Activated CD4-positive, alpha-beta memory T cell treated with anti-CD3 and anti-CD28 coated beads for 36 hours (primary cell): ENCODE measurements at places on chromosomes 1 and 21. TPM values are rescaled to one million over a fixed set of nuclear protein-coding genes. Genes with fewer than 3 reads are reported as not detected.

SPRR2E gene
- total RNA-seq: not detected

OR2L8 gene
- not detected for total RNA-seq

KCNA10 gene
- total RNA-seq: not detected

ZNF593OS gene
- not detected for total RNA-seq

BSND gene
- total RNA-seq: not detected

PPFIA4 gene
- 16.7 TPM for total RNA-seq

RBBP5 gene
- total RNA-seq: 23.5 TPM

NID1 gene
- total RNA-seq: 0.05 TPM

DNA sequence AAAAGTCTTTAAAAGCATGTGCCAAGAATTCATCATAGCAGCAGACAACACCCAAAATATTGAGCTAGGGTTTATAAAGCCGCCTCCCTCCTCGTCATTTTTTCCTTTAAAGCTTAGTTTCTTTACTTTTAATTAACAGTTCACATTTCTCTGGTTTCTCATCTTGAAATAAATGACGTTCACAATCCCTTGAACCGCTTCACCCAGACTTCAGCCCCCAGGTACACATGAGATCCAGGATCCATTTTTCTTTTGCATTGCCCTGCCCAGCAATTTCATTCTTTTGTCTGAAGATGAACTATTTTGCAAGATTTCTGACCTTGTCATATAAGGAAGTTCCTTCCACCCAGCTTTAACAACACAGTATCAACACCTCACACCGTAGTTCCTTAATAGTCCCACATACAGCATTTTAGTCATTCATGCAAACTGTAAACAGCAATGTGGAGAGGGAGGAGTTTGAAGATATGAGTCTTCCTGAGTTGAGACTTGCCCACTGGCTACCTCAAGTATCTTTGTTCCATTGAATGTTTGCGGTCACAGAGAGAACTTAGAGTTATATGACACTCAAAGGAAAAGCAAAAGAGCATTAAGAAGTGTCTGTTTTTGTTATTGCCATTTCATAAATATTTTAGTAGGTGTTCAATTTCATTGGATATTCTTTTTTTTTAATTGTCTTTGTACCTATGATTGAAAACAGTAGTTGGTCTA is 35.3 kb upstream of the CACYBP start:
- DNase-seq: peak; percentile 30
- H3K36me3 ChIP-seq: peaks cover 3% of the 10 kb centered on the region
- peak overlapping the region; percentile 92 for H3K27ac ChIP-seq
- peak overlapping the region; percentile 66 for H3K4me3 ChIP-seq
- H3K4me1 ChIP-seq: peaks cover 57% of the 10 kb centered on the region

DNA sequence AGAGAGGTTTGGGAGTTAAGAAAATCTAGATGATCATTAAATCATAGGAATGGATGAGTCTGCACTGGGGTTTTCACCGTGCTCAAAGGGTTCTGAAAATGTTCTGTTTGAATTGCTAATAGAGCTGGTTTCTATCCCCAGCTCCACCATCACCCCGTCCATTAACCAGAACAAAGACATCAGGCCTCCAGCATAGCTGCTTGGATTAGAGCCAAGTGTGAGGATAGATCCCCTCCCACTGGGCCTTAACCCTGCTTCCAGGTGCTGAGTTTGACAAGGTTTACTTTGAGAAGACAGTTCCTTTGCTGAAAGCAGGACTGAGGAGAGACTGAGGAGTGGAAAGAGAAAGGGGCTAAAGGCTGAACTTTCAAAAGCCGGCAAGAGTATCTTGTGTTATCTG is 48.3 kb downstream of the MPZL1 start:
- DNase-seq: no peak
- no peak overlapping the region for H3K4me3 ChIP-seq
- H3K27me3 ChIP-seq: no peaks in the 10 kb centered on the region
- H3K36me3 ChIP-seq: peaks cover 28% of the 10 kb centered on the region

- no peak overlapping the region for H3K4me3 ChIP-seq
- peaks cover 11% of the 10 kb centered on the region for H3K4me1 ChIP-seq
- no peaks in the 10 kb centered on the region for H3K36me3 ChIP-seq
- DNase-seq: peak; percentile 15
- H3K27me3 ChIP-seq: peaks cover 23% of the 10 kb centered on the region
These were observed 580 bp downstream of the TENT5B start for GRCh38 chr1:27011976-27012563.

DNA sequence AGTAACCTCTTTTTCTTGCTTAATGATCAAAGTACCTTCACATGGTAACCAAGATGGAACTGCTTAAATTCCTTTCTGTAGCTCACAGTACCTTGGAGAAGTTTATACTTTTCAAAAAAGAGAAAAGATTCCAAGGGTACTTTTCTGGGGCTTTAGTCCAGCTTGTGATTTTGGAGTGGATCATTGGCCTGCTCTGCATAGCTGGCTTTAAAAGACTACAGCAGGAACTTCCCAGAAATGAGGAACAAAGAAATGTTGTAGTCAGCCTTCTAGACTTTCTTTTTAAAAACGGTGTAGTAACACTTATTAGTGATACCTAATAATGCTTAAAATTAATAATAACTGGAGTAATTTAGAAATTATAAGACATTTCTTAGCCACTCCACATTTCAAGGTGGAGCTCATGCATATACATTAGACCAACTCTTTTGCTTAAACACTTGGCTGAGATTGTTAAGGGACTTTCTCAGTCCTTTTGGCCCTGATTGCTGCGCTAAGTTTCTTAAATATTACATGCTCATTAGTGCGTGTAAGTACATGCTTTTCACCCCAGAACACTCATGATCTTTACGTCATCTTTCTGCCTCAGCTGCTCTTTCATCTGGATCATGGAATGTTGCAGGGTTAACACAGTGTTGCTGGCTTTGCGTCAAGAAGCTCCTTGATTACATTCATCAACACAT is 57.3 kb downstream of the SDCCAG8 start:
- peaks cover 2% of the 10 kb centered on the region for H3K4me1 ChIP-seq
- no peak overlapping the region for H3K27ac ChIP-seq
- no peak for DNase-seq
- H3K36me3 ChIP-seq: peaks cover 15% of the 10 kb centered on the region
- H3K27me3 ChIP-seq: no peaks in the 10 kb centered on the region

DNA sequence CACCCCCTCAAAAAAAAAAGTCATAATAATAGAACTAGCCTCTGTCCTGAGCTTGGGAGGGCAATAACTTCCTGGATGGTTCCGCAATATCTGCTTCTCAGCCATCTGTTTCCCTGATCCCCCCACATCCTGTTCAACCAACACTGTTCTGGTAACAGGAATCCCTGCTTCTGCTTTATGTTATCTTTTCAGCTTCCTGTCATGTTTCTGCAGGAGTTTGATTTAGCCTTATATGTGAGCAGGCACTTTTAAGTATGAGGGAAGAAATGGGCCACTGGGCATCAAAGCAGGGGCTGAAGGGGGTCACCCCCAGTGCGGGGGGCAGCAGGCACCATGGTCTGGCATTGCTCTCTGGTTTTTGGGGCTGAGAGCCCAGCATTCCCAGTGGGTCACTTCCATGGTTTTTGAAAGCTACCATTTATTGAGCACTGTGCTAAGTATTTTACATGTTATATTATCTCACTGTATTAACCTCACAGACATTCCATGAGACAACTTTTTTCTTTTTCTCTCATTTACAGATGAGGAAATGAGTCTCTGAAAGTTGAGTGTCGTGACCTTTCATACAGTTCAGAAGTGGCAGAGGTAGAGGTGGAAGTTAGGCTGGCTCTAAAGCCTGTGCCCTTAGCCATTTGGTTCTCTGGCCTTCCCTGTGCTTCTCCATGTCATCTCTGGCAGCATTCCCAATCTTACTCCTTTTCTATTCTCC is 61.9 kb downstream of the DNTTIP2 start:
- H3K27me3 ChIP-seq: no peaks in the 10 kb centered on the region
- H3K4me1 ChIP-seq: peaks cover 21% of the 10 kb centered on the region
- no peak overlapping the region for H3K4me3 ChIP-seq
- H3K36me3 ChIP-seq: no peaks in the 10 kb centered on the region

- H3K27me3 ChIP-seq: no peaks in the 10 kb centered on the region
- H3K27ac ChIP-seq: no peak overlapping the region
- no peaks in the 10 kb centered on the region for H3K36me3 ChIP-seq
- no peak overlapping the region for H3K4me3 ChIP-seq
- no peaks in the 10 kb centered on the region for H3K4me1 ChIP-seq
These were observed 320.1 kb downstream of the TGFB2 start for GRCh38 chr1:218665221-218665620.

DNA sequence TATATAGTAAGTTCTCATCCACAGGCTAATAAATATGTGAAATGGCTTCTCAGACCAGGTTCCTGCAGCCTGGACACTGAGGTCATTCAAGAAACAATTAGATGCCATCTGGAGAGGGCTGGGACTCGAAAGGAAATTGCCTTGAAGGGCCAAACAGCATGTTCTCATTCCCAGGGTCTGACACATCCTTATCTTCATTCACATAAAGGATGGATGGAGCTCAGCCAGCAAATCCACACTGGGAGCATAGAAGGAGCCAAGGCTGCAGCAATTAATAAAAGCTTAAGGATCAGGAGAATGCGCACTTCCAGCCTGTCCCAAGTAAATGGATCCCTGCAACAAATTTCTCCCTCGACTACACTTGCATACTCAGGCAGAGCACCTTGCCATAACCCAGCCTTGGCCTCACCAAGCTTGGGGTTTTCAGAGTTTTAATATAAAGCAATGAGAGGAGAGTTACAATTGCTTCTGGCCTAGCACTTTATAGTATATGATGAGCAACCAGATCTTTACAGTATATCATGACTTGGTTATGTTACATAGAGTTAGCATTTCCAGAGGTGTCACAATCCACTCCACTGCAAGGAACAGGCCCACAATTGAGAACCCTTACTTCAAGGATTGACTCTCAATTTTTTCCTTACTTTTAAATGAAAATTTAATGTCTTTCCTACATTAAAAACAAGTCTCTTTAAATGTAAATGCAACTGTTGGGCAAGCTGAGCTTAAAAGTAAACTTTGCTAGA is 55.9 kb downstream of the BCAR3 start:
- DNase-seq: no peak
- H3K27me3 ChIP-seq: peaks cover 3% of the 10 kb centered on the region
- no peak overlapping the region for H3K27ac ChIP-seq
- no peaks in the 10 kb centered on the region for H3K36me3 ChIP-seq
- H3K4me1 ChIP-seq: no peaks in the 10 kb centered on the region

- no peak for DNase-seq
- peaks cover 49% of the 10 kb centered on the region for H3K36me3 ChIP-seq
- no peak overlapping the region for H3K27ac ChIP-seq
- H3K4me3 ChIP-seq: no peak overlapping the region
- no peaks in the 10 kb centered on the region for H3K27me3 ChIP-seq
These were observed 32.7 kb upstream of the GLIS1 start for GRCh38 chr1:53771648-53772047.

GRCh38 chr1:60924964-60925798 is 157.2 kb upstream of the NFIA start:
- peaks cover 4% of the 10 kb centered on the region for H3K27me3 ChIP-seq
- no peaks in the 10 kb centered on the region for H3K4me1 ChIP-seq
- H3K4me3 ChIP-seq: no peak overlapping the region
- no peaks in the 10 kb centered on the region for H3K36me3 ChIP-seq
- H3K27ac ChIP-seq: no peak overlapping the region
- DNase-seq: no peak

DNA sequence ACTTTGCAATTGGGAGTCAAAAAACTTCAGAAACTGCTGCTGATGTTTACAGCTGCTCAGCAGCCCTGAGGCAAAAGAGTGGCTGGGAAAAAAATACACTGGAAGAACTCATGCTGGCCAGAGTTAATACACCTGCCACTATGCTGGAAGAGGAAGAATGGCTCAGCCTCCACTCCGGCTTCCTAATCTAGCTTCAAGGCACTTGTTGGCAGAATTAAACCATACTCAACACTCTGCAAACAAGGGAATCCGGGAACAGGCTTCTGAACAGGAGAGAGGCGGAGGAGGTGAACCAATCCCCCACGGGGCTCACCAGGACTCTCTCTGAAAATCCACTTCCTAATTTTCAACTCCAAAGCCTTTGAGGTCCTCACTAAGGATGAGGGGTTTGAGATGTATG is 120.1 kb downstream of the CCDC185 start:
- H3K4me3 ChIP-seq: no peak overlapping the region
- no peak overlapping the region for H3K27ac ChIP-seq
- H3K27me3 ChIP-seq: no peaks in the 10 kb centered on the region
- no peaks in the 10 kb centered on the region for H3K36me3 ChIP-seq

- H3K4me1 ChIP-seq: peaks cover 54% of the 10 kb centered on the region
- H3K27me3 ChIP-seq: peaks cover 3% of the 10 kb centered on the region
- H3K36me3 ChIP-seq: peaks cover 97% of the 10 kb centered on the region
- DNase-seq: no peak
- H3K27ac ChIP-seq: peak overlapping the region; percentile 99
These were observed 6.3 kb downstream of the CD2 start for GRCh38 chr1:116760487-116760886.
